ENCODE measurements at places on chromosomes 7 and 10.

DNA sequence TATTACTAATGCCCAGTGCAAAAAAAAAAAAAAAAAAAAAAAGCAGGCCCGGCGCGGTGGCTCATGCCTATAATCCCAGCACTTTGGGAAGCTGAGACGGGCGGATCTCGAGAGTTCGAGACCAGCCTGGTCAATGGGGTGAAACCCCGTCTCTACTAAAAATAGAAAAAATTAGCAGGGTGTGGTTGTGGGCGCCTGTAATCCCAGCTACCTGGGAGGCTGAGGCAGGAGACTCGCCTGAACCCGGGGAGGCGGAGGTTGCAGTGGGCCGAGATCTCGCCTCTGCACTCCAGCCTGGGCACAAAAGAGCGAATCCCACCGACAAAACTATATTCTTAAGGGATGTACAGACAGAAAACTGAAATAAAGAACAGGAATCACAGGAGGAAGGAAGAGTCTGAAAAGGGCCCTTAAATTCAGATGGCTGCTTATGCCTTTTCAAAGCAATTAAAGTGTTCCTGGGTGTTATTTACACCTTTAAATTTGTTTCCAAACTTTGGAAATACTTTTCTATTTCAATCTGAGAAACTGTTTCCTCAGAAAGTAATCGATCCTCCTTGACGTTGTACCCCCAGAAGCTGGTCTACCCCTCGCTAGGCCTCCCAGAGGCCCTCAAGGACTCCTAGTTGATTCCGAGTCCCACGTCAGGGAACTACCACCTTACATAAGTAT, 2.0 kb upstream of the KMT2E start:
- no peak for DNase-seq

GRCh38 chr7:14598978-14599377, 303.6 kb downstream of the DGKB start:
- no peak for DNase-seq

DNA sequence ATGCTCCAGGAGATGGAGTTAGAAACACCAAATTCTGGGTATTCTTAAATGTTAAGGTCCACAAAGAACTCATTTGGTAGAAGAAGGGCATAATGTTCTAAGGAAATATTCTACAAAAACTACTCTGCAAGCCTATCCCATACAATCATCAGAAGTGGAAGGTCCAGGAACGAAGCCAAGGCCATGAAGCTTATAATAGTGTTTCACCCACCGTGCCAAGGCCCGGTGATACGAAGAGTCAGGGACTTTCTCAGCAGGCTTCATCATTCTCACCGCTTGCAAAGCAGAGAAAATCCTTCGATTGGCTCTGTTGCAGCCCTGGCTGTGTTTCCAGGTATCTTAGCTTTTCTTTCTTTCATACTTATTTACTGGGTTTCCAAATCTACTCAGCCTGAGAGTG, 351.9 kb upstream of the CELF2 start:
- DNase-seq = no peak

DNA sequence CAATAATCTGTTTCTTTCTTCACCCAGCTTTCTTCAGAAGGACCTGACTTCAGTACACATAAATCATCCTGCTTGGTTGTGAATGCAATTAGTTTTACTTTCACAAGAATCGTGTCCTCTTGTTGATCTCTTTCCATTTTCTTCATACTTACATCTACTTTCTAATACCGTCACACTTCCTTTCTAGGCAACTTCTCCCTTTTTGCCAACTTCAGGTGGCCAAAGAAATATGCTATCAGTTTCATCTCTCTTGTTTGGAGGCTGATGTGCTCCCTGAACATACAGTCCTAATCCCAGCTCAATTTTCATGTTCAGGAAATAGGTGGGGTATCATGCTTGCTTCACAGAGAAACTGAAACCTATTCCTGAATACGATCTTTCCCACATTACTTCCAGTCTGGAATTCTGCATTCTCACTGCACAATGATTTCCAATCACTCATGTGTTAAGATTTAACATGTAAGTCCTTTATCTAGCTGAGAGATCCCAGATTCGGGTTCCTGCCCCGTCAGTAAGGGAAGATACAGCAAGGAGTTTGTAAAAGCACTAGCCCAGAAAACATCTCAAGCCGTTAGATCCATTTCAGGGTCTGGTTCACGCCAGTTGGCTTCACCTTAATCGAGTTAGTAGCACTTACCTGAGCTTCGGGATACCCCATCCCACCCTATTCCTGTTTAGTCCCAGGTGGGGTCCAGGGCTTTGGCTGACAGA, 994 bp downstream of the SLC25A28 start:
- no peak for DNase-seq

- no peak for DNase-seq
Observed at GRCh38 chr10:118101501-118101900, 54.8 kb upstream of the RAB11FIP2 start.

DNA sequence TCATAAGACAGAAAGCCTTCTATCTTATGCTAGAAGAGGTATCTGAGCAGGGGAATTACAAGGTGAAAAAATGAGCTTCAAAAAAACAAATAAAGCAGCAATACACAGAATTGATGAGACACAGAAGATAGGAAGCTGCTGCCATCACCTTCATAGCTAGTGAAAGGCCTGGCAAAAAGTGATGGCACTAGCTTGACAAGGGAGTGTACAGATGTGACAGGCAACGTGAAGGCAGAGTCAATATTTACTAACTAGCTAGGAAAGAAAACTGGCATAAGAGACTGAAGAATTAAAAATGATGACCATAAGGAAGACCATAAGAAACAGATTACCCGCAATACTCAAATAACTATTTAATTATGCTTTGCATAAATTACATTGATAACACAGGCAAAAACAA, 9.4 kb downstream of the GPR22 start:
- no peak for DNase-seq

DNA sequence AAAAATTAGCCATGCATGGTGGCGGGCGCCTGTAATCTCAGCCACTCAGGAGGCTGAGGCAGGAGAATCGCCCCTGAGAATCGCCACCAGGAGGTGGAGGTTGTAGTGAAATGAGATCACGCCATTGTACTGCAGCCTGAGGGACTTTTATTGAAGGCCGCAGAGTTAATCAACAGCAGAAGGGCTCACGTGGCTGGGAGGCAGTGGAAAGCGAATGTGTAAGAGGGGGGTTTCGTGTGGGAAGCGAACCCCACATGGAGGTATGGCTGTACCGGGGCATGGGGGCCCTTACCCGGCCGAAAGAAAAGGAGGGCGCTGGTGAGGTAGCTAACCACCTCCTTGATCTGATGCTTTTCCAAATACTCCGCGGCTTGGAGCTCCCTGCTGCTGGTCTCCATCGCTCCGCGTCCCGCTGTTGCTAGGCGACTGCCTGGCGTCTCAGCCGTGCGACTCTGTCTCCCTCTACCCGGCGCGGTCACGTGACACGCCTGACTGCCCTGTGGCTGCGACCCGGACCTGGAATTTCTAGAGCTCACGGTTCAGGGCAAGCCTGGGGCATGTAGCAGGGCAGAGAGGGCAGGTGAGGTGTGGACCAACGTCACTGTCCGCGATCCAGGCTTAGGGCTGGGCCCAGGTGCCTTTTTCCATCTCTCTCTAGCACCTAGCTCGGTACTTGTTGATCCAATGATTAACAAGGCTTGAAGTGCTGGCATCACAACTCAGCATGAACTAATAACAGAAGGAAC, at the start of gene EFCAB10:
TSS of gene EFCAB10 (minus strand) at position 428 of the 746 bp plus-strand sequence. CDS start at position 398, 30 bp downstream.
- peak; percentile 87 for DNase-seq

GRCh38 chr7:70696201-70696754, 435.7 kb upstream of the GALNT17 start:
- no peak for DNase-seq

- DNase-seq = no peak
Observed at GRCh38 chr7:132450188-132450587, 126.1 kb downstream of the PLXNA4 start.

DNA sequence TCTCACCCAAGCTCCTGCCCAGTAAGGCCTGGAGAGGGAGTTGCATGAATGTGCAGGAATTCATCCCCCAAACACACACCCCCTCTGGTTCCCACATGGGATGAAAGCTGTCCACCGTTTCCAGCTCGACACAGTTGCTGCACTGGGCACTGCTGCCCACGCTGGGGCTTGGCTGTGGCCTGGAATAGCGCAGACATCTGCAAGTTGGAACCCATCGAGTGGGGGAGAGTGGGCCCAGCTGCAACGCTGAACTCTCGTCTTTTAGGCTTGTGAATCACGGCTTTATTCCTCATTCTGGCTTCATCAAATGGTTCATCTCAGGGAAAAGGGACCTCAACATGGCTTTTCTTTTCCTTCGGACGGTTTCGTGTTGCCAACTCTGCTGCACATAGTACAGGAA, 264.7 kb downstream of the DNAJB6 start:
- DNase-seq = peak; percentile 34

DNA sequence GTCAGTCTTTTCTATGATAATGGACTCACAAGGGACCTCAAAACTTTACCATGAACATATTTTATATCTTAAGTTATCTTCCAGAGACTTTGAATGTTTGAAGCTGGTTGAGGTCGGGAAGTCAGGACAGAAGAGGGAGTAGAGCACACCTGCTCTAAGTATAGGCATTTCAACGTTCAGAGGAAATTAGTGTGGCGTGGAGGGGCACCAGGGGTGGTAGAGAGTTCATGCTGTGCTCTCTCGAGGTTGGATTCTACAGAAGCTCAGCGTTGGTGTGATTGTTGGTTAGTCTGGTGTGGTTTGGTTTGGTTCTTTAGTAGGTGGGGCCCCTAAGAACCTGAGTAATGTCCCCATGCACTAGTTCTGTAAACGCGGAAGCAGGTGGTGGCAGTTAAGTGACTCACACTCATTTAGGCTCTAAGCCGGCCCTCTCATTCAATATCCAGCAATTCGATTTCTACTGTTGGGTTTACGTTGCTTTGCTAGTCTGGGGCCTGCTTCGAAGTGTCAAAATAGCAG, 19.8 kb downstream of the CNTNAP2 start:
- no peak for DNase-seq

DNA sequence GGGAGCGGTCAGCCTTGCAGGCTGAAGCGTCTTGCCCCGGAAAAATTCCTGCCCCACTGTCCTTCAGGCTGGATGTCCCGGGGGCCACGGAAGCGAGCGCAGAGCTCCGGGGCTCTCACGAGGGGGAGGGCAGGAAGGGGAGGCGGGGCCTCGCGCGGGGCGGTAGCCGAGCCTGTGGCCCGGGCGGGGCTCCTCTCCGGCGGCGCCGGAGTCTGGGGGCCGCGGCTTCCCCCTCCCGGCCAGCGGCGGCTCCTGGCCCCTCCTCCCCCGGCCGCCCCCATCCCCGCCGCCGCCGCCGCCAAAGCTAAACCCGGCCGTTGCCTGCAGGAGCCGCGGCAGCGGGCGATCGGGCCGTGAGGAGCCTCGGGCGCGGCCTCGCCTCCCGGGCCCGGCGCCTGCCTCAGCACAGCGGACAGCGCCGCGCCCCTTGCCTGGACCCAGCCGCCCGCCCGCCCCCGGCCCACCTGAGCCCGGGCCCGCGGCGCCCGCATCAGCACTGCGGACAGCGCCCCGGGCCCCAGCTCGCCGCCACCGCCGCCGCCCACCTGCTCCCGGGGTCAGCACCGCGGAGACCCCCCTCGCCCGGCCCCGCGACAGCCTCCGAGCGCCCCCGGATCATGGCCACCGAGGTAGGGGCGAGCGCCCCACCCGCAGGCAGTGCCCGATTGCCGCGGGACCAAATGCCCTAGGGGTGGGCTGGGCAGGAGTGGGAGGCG, at the start of gene GOLGA7B:
TSS of gene GOLGA7B (plus strand) at position 157 of the 716 bp plus-strand sequence. CDS start at position 618, 461 bp downstream.
- peak; percentile 61 for DNase-seq

- no peak for DNase-seq
Observed at GRCh38 chr10:121461307-121461706, 136.9 kb downstream of the FGFR2 start.

- no peak for DNase-seq
Observed at GRCh38 chr7:17625043-17625442, 315.3 kb downstream of the SNX13 start.

GRCh38 chr10:82331716-82332115, 456.7 kb downstream of the NRG3 start:
- no peak for DNase-seq

DNA sequence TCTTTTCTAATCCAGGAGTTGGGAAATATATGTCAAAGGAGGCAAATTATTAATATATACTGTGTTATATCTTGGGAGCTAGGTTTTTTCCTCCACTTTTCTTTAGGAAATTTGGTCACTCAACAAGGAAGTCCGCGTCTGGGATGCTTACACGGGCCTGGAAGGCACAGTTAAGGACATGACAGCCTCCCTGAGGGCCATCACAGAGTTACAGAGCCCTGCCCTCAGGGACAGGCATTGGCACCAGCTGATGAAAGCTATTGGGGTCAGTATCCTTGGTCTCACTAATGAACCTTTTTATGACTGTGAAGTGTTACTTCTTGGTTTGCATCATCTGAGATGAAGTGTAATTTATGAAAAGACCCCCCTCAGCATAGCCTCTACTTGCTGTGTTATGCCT, 74.7 kb downstream of the DNAH11 start:
- DNase-seq = no peak

GRCh38 chr7:96770758-96771157, 61.1 kb upstream of the SEM1 start:
- DNase-seq = no peak

DNA sequence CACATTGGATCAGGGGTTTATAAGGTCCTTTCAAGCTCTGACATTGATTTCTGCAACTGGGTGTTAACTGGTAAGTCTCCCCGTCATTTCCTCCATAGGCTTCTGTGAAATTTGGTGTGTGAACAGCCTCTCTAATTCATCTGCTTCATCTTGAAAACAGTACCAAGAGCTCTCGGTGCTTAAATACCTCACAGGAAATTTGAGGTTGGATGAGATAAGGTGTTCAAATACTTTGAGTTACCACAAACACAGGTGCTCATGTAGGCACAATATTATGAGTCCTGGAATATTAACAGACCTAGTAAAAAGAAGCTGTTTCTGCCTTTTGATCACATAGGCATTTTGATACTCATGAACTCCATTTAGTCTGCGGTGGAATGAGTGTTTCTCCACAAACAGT, 85.2 kb downstream of the RTKN2 start:
- no peak for DNase-seq

DNA sequence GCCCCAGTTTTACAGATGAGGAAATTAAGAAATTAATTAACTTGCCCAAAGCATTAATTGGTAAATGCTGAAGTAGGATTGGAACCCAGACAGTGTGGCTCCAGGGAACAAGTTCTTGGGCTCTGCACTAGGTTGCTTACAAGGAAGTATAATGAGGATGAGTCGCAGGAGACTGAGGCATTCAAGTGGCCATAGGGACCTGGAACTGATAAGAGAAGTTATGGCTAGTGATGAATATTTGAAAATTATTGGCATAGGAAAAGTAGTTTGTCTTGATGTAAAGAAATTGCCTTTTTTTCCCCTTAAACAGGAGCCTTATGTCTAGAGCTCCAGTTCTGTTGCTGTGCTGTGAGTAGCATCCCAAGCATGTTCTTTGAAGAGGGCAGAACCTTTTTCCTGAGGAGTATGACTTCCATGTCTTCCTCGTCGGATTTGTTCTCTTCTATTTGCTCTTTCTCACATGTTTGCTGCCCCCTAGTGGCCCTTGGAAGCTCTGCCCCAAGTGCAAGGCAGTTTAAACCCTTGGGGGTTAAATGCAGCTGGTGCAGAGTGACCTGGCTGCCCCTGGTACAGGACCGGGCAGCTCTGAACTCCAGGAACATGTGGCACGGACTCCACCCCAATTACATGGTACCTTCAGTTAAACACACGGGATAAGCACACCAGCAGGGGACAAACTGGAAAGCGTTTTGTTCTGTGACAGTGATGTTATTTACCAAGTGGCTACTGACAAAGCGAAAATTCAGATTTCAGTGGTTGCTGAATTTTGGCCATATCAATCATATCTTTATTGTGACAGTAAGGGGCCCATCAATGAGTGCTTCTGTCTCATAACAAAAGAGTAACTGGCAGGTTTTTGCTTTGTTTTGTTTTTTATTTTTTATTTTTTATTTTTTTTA, 148.8 kb downstream of the HECW1 start:
- peak; percentile 73 for DNase-seq

Data from lower lobe of right lung (tissue), 2 donors.